ENCODE measurements at places on chromosomes 7 and 10.

DNA sequence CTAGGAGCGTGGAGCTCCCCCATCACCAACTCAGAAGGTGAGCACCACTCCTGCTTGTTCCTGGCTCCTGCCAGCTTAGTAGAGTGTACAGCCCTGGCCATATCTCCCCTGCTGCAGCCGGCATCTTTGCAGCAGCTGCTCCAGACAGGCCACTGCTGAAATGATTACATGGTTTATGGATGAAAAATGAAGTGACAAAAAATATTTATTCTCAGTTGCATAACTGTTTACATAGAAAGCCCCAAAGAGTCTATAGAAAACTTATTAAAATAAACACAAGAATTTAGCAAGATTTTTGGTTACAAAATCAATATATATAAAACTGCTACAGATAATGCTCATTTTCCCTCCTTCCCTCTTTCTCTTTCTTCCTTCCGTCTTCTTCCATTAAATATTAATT, 27.2 kb downstream of the C10orf67 start:
- no peak for DNase-seq

DNA sequence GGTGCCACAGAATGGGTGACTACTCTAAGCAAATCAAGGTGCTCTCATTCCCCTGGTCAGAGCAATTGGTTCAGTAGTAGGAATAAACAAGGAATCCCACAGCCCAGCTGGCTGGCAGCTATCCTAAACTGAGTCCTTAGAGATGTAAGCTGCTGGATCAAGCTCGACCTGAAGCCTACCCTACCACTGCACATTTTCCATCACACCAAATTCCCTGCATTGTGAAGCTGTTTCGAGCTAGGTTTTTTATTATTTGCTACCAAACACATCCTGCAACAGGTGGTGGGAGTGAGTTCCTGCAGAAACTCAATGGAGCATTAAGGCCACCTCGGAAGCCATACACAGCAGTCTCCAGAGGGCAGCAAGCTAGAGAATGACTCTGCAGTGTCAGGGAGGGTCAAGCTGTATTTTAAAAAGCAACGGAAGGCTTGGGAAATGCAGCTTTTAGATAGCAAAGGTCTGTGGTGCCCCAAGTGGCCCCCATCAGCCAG, 33.7 kb upstream of the TNRC18 start:
- DNase-seq: no peak

GRCh38 chr7:25820432-25821040, 331.5 kb upstream of the NFE2L3 start:
- DNase-seq: no peak

GRCh38 chr10:63241841-63242281, 108.7 kb downstream of the NRBF2 start:
- no peak for DNase-seq

DNA sequence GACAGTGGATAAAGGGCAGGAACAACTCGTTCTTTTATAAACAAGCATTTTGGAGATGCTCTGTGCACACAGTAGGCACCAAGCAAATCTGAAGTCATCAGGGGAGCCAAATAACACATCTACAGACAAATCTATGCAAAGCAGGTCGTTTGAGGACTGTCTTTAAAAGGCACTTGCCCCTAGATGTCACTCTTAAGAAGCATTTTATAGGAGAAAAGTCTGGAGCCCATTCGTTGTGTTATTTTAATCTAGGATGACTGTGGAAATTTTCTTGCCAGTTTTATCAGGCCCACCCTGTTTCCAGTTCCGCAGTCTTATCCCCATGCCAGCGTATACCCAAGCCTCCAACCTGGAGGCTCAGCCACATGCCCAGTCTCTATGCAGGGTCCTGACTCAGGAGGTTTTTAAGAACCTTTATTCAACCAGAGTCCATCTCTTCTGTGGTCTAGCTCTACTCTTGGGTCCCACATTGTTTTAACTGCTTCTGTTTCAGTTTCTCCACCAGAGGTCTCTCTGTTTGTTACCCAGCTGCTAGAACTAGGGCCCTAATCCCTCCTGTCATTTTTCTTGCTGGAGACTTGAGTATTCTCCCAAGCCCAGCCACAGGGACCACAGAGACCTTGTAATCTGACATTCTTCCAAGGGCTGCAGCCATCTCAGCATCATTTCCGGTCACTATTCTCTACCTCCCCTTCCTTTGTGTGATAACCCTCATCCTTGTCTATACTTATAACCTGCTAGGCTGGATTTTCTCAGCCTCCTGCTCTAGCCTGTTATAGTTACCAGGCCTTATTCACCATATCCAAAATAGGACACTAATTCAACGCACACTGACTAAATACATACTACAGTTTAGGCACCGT, 26.7 kb downstream of the PIK3CG start:
- no peak for DNase-seq

DNA sequence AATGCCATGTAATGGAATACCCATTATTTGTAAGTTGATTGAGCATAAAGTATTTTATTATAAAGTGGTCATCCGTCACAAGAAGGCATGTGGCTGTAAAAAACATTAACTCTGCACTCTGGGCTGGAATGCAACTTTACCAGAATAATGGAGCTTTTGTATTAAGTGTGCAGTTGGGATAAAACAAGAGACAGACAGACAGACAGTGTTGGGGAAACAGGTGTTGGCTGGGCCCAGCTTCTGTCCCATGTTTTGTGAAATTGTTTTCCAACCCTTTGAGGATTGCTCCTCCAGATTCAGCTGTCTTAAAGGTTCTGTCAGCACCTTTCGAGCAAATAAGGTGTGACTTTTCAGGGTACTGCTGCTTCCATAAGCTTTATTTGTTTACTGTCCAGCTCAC, 67.9 kb upstream of the NFKB2 start:
- no peak for DNase-seq

GRCh38 chr10:13473986-13474385, 54.8 kb downstream of the BEND7 start:
- no peak for DNase-seq

DNA sequence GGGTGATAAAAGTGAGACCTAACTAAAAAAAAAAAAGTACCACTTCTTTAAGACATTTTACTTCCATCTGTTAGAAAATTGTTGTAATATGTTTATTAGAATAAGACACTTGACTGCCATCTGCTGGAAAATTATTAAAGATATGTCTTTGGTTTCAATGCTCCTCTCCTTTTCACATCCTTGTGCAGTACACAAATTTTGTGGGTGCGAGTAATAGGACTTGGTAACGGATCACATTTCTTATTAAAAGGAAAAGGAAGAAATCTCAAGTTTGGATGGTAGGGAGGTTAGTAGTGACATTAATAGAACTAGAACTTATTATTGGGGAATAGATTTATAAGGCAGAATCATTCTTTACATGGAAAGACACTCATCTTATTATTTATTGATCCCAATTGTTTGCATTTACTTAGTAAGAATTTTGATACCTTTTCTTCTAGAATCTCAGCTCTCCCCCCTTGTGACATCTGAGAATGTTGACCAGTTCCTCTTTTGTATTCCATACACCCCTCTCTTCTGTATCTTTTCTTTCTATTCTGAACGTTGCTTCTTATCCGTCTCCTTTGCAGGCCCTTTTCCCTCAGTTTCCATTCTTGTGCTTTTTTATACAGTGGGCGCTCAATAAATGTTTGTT, 43.0 kb upstream of the RPA3 start:
- DNase-seq: no peak

GRCh38 chr7:3106361-3106826, 62.7 kb upstream of the CARD11 start:
- DNase-seq: no peak

DNA sequence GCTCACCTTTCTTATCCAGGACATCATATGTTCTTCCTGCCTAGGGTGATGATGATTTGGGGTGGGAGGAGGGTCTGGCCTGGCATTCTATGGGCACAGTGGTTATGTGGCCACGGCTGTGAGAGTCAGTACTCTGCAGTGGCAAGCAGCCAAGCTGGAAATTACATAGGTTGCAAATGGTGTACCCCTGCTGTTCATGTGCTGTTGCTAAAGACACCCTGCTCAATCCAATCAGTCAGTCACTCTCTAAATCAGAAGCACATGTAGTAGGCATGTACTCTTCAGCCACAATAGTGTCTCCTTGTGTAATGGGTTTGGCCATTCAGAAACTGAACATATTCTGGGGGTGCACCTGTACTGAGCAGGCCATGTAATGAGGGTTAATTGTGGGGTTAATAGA, 449.1 kb upstream of the ANKRD30A start:
- DNase-seq: no peak

- DNase-seq: no peak
Measured at GRCh38 chr7:29606287-29606721, 42.7 kb downstream of the PRR15 start.

GRCh38 chr10:60338786-60339185, 50.9 kb downstream of the ANK3 start:
- DNase-seq: no peak

GRCh38 chr10:66929375-66929774, 3.5 kb downstream of the LRRTM3 start:
- no peak for DNase-seq
